ENCODE measurements at places on chromosomes 4 and X.

GRCh38 chr4:13599159-13599558 is 28.4 kb downstream of the BOD1L1 start:
- DNase-seq: no peak

- no peak for DNase-seq
These were observed 77.4 kb upstream of the CPEB2 start for GRCh38 chr4:14924812-14925344.

- peak; percentile 8 for DNase-seq
These were observed 28.3 kb downstream of the CNGA2 start for GRCh38 chrX:151762802-151763201.

- no peak for DNase-seq
These were observed 632.3 kb downstream of the PDHA2 start for GRCh38 chr4:96471956-96472867.

DNA sequence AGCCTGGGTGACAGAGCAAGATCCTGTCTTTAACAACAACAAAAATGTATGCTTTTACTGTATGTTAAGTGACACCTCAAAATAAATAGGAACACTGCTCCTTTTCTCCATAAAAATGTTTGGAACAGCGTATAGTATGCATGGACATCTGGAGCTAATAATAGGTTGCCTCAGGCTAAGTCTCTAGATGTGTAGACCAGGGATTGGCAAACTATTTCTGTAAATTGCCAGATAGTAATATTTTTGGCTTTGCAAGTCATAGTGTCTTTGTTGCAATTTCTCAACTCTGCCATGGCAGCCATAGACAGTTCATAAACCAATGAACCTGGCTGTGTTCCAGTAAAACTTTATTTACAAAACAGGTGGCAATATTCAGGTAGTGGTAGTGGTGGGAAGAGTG is 76.6 kb upstream of the CBLL2 start:
- DNase-seq: no peak

- DNase-seq: no peak
These were observed 426 bp upstream of the C4orf51 start for GRCh38 chr4:145679520-145679919.

GRCh38 chr4:24745172-24745895 is 50.0 kb upstream of the SOD3 start:
- no peak for DNase-seq

- peak; percentile 82 for DNase-seq
These were observed 30.8 kb downstream of the RTL5 start for GRCh38 chrX:72100824-72101351.

- DNase-seq: no peak
These were observed 13.6 kb upstream of the FREM3 start for GRCh38 chr4:143713955-143714625.

GRCh38 chr4:183142571-183143550 is 43.8 kb downstream of the WWC2 start:
- DNase-seq: peak; percentile 22

GRCh38 chr4:79173186-79173585 is 152.7 kb downstream of the NAA11 start:
- DNase-seq: no peak

GRCh38 chr4:23500894-23501449 is 388.9 kb downstream of the PPARGC1A start:
- no peak for DNase-seq

GRCh38 chrX:103540145-103540544 is 20.9 kb upstream of the RAB40A start:
- DNase-seq: no peak

DNA sequence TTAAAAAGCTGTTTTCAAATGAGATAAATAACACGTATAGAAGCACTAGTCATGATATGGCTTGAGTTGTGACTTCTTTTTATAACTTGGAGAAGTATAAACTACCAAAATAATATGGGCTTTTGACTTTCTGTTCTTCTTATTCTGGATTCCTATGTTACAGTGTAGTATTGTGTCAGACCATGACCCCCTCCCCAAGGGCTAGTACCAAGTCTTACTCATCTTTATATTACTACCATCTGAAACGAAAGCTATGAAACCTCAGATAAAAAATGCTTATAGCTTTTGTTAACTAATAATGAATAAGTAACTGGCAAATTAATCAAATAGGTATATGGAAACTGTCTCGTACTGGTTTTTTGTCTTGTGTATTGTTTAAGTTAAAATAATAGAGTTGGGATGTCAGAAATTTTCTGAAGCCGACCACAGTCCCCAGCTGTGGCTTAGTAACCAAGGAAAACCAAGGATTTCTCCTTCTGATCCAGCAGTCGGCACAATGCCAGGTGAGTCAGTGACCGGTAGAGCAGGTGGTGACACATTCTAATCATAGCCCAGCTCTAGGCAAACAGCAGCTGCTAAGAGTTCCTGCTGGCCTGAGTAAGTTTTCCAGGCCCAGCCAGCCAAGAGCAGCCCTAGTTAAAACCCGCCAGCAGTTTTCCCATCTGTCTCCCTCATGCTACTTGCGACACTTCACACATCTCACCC is 163.3 kb upstream of the PRDX4 start:
- no peak for DNase-seq

GRCh38 chrX:19866626-19867410 is 20.6 kb downstream of the SH3KBP1 start:
- peak; percentile 17 for DNase-seq

DNA sequence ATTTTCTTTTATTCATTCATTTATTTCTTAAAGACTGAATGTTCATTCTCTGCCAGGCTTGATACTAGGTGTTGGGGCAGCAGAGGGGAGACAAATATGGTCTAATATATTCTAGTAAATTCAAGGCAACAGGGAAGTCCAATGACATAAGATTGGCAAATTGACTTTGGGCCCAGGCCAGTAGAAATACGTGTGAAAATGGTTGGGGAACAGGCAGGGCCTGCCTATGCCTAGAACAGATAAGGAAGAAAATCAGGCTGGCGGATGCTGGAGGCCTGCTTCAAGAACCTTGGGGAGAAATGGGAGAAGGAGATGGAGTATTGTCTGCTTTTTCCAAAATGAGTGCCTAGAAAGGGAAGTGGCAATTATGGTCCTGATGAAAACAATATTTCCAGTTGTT is 108.6 kb downstream of the RTL5 start:
- DNase-seq: no peak

DNA sequence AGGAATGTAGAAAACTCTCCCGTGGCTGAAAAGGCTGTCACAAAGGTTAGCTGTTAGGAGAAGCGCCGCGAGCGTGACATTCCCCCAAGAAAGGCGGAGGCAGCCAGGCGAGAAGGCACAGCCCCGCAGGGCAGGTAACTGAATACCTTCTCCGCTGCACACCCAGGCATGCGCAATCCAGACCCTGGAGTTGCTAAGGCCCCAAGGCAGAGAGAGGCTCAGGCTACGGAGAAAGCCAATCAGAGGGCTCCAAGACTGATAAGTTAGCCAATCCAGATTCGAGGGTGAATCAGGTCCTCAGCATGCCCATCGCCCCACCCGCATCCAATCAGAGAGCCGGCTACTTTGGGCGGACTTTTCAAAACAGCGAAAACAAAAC is 485 bp upstream of the CCNG2 start:
- peak; percentile 99 for DNase-seq

DNA sequence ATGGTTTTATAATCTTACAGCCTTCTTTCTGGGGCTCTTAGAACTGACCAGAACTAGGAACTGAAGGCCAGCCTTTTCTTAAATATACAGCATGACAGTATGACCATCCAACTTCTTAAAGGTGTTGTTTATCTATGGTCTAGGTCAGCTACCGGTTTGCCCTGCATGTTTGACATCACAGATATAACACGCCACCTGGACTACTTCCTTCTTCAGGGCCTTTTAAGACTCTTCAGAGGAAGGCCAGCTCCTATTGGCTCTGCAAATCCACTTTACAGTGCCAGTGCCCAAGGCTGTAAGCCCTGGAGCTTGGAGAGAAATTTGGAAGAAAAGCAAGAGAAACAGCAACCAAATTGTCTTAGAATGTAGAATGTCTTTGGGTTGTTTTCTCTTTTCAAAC is 185.5 kb downstream of the MGST2 start:
- no peak for DNase-seq

- no peak for DNase-seq
These were observed 29.4 kb upstream of the KLHL2 start for GRCh38 chr4:165177725-165178666.

- DNase-seq: no peak
These were observed 20.4 kb upstream of the GPM6B start for GRCh38 chrX:13837290-13837745.

- DNase-seq: peak; percentile 44
These were observed 2.9 kb downstream of the OTUD4 start for GRCh38 chr4:145177511-145177905.

GRCh38 chr4:2063557-2064275 is 4.6 kb downstream of the NAT8L start:
- no peak for DNase-seq

DNA sequence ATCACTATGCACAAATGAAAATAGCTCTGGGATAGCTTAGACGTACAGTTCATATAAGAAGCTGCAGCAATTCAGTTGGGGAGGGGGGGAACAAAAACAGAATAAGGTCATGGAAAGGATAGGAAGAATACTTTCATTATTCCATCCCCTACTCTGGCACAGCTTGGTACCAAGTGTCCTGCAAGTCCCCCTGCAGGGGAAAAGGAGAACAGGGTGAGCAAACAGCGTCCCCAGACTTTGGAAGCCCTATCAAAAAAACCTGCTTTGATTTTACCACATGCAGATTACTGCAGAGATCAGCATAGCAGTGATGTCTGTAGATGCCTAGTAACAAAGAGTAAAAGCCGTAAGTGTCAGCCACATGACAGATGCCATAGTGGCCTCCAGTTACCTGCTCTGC is 209.4 kb upstream of the NEIL3 start:
- no peak for DNase-seq

GRCh38 chrX:72141372-72142004 is 9.8 kb upstream of the RTL5 start:
- no peak for DNase-seq

DNA sequence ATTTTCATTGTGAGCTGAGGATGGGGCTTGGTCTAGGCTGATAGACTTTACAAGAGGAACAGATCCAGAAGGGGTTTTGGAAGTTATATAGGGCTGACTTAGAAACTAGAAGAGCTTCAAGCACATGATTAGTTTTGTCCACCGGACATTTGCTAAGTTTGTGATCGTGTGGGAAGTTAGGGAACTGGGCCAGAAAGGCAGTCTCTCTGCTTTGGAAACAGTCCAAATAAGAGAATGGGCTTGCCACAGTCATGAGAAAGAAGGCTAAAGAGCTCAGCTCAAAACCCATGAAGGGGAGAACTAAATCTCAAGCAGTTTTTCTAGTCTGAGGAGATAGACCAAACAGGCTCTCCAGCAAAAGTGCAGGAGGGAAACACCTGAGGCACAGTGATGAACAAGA is 67.8 kb downstream of the ZNF674 start:
- DNase-seq: no peak

DNA sequence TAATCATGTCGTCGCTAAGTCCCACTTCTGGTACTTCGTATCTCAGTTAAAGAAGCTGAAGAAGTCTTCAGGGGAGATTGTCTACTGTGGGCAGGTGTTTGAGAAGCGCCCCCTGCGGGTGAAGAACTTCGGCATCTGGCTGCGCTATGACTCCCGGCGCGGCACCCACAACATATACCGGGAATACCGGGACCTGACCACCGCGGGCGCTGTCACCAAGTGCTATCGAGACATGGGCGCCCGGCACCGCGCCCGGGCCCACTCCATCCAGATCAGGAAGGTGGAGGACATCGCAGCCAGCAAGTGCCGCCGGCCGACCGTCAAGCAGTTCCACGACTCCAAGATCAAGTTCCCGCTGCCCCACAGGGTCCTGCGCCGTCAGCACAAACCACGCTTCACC is 11.3 kb downstream of the PNCK start:
- no peak for DNase-seq

DNA sequence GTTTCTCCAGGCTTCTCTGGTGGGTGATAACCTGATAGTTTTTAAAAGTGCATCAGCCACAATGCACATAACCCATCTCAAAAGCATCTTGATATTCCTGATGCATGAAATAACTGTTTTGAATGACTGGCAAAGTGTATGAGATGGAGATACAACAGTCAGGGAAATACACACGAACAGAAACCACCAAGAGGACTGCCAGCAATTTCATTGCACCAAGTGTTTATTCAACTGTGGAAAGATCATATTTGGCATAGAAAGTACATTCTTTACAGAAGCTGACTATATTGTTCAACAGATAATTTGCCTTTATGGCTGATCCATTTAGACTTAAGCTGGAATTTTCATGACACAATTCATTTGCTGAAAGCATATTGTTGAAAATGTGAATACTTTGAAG is 139.5 kb downstream of the SLIT2 start:
- DNase-seq: no peak

All from Kasumi-1 (cell line).